ENCODE measurements at places on chromosomes 5 and 9. TPM values are rescaled to one million over a fixed set of nuclear protein-coding genes. Genes with fewer than 3 reads are reported as not detected.

ANKRD18B gene
- 5.9 TPM for total RNA-seq

TYRP1 gene
- total RNA-seq = not detected

RGP1 gene
- total RNA-seq = 20.5 TPM

AKNA gene
- 4.5 TPM for total RNA-seq

DNA sequence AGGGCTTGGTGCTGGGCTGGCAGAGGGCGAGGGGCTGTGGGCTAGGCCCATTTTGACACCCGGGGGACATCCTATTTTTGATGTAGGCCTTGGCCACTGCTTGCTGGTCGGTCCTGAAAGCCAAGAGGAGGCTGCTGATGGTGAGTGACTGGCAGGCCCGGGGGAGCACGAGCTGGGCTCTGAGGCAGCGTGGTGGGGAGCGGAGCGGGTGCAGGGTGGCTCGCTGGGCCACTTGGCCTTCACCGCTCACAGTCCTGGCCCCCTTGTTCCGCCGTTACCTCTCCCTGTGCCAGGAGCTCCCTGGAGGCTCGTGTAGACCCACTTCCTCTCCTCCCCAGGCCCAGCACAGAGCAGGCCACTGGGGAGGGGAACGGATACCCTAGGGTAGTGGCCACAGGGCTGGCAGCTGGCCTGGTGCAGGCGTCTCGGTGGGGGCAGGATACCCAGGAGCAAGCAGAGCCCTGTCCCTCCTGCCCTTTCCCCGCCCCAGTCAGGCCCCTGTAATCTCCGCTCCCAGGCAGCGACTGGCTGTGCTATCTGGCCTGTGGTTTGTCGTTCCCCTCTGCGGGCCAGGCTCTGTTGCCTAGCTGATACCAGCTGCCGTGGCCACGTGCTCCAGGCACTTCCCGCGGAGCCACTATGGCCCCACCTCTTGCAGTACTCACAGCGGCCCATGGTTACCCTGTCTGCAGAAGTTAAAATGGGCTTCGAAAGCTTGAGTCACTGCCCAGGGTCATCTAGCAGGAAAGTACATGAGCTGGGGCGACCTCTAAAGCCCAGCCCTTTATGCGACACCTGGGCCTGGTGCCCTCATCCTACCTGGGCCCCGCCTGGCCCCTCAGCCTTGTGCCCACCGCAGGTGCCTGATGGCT lies 11.7 kb upstream of the DOLPP1 start:
- no peak for DNase-seq

- DNase-seq = peak; percentile 14
These were observed 972.6 kb upstream of the SEMA6A start for GRCh38 chr5:117547192-117547591.

- no peak for DNase-seq
These were observed 142.1 kb downstream of the EPB41L4A start for GRCh38 chr5:112276991-112277390.

Data from mammary epithelial cell (primary cell).